EH (cell line): ENCODE measurements at places on chromosomes 1 and 21.

- no peak for DNase-seq
Measured at GRCh38 chr1:187961895-187962294, 1133.1 kb downstream of the PLA2G4A start.

DNA sequence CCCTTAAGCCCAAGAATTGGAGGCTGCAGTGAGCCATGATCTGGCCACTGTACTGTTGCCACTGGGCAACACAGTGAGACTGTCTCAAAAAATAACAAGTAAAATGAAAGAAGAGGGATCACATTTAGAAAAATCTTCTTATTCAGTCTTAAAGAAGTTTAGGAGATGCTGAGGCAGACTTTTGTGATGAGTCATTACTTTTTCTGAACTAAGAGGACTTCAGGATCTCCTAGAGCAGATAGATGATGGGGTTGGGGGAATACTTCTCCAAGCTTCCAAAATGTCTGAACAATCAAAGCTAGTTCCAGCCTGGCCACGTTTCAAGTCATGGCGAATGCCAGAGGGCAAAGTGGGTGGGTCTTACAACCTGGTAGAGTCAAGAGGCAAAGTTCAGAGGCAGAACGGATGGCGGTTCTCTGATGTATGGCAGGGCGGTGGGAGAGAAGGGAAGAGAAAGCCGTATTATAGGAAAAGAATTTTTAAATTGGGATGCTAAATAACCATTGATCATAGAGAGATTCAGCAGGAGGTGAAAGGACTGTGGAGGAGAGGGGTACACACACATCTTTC, 2.1 kb upstream of the CIART start:
- no peak for DNase-seq

GRCh38 chr1:115755456-115756370, 12.8 kb downstream of the CASQ2 start:
- no peak for DNase-seq

GRCh38 chr1:29567257-29567656, 330.9 kb downstream of the PTPRU start:
- no peak for DNase-seq

GRCh38 chr1:38444770-38445442, 398.3 kb upstream of the POU3F1 start:
- DNase-seq = no peak

GRCh38 chr21:41660748-41661147, 106.1 kb downstream of the RIPK4 start:
- DNase-seq = no peak

- DNase-seq = no peak
Measured at GRCh38 chr1:26981146-26981846, 12.2 kb upstream of the TRNP1 start.

GRCh38 chr1:214976665-214977064, 105.9 kb upstream of the KCNK2 start:
- no peak for DNase-seq

GRCh38 chr21:17343055-17343454, 169.8 kb upstream of the CXADR start:
- peak; percentile 9 for DNase-seq

DNA sequence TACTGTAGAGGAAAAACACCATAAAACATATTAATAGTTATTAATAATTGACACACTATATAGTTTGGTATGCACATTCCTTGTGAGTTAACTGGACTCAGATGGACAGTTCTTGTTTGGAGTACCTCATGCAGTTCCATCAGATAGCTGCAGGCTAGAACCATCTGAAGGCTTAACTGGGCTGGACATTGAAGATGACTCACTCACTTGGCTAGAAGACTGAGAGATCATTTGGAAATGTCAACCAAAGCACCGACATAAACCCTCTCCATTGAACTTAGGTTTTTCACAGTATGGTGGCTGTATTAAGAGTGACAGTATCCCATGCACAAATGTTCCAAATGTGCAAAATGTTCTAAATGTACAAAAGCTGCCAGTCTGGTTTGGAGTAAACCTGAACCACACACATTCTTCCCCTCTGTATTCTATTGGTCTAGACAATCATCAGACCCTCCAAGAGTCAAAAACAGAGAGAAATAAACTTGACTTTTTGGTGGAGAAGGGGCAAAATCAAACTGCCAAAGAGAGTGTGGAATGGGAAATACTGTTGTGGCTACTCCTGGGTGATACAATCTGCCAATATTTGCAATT, 708.4 kb downstream of the KCNT2 start:
- DNase-seq = peak; percentile 95

DNA sequence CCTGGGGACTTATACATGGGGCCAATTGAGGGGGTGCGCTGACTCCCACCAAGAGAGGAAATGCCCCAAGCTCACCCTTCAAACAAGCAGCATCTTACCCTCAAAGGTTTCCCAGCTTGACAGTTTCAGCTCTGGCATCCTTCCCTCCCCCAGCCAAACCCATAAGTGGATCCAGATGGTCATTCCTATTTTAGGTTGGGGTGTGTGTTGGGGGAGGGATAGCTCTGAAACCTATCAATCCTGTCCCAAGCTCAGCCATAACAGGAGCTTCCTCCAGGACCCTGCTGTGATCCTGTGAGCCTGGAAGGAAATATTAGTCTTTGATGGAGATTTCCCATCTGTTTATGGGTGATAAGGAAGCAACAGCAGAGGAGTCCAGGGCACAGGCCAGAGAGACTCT, 3.4 kb upstream of the TMEM222 start:
- peak; percentile 77 for DNase-seq

GRCh38 chr1:204079608-204079999, 6.7 kb downstream of the SOX13 start:
- peak; percentile 42 for DNase-seq

DNA sequence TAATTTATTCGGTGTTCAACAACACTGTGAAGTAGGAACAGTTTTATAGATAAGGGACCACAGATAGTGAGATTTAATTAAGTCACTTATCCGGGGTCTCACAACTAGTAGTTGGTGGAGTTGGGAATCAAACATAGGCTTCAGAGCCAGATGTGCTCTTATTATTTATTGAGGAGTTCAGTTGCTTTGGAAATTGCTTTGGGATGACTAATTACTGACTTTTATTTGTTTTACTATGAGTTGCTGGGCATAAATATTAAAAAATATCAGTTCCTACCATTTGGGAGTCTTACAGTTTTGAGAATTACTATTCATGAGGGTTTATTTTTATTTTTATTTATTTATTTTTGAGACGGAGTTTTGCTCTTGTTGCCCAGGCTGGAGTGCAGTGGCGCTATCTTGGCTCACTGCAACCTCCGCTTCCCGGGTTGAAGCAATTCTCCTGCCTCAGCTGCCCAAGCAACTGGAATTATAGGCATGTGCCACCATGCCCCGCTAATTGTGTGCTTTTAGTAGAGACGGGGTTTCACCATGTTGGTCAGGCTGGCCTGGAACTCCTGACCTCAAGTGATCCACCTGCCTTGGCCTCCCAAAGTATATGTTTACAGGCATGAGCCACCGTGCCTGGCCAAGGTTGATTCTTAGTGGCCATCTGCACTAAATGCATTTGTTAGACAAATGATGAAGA, 27.7 kb downstream of the THRAP3 start:
- peak; percentile 27 for DNase-seq

- DNase-seq = peak; percentile 36
Measured at GRCh38 chr1:173410133-173410793, 66.9 kb upstream of the PRDX6 start.

DNA sequence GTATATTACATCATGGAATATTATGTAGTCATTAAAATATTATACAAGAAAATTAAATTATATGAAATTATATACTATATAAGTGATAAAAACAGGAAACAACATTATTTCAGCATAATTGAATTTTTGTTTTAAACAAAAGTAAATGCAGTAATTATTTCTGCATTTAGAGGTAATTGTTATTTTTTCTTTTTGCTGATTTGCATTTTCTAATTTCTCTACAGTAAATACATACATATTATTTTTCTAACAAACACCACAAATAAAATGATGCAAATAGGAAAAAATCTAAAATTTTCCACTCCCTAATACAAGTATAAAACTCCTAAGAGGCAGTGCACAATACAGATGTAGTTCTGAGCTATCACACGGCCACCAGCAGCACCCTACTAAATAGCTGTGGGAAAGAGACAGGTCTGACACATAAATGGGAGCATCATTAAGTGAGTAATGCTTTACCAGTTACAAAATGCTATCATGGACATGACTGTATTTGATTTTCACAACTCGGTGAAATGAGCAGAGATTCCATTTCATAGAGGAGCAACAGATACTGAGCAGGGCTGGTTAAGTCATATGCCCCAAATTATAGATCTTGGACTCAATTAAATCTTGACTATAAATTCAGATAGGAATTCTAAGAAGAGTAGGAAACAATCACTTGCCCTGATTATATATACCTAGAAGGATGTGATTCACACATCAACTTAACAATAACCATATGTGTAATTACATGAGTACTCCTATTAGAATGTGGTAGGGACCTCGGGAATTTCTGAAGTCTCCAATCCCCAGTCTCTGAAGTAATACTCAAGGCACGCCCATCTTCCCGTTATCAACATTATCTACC, 49.0 kb downstream of the NRIP1 start:
- DNase-seq = peak; percentile 95

DNA sequence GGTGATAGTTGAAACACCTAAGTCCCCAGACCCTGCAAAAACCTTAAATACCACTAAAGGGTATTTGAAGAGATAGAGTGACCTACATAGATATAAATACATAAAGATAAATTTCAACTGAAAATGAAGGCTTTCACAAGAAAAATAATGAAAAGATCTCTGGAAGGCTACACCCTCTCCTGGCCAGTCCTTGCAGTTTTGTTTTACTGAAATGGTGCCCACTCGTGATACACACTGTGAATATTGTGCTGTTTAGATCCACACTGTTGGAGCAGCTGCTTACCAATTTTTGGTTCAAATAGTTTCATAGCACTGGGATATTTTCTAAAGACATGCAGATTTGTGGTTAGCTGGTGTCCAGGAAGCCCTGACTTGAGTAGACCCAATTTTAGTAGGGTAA, 31.5 kb upstream of the RNF187 start:
- no peak for DNase-seq

- DNase-seq = no peak
Measured at GRCh38 chr1:247557926-247558674, 9.2 kb downstream of the GCSAML start.

GRCh38 chr1:26717017-26717491, 21.2 kb downstream of the ARID1A start:
- DNase-seq = peak; percentile 24

GRCh38 chr1:83905315-83905907, 93.5 kb downstream of the TTLL7 start:
- no peak for DNase-seq
